ENCODE measurements at places on chromosomes 7 and 10.
A peak's percentile ranks its signal among the peaks of the same experiment; 100 is the strongest.

DNA sequence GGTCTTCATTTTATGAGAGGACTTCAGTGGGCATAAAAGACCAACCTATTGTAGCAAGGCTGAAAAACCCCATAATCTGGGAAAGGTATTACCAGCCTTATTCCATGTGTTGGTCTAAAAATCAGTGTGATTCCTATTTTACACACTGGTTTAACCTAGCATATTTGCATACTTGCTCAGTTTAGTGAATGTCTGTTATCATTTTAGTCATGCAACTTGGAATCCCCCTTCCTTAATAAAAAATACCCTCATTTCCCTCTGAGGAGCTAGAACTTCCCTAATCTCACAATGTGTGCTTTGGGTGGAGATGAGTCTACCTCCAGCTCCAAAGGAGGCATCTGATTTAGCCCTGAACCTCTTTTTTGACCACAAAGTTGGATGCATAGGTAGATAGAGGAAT, 312.8 kb upstream of the SORCS1 start:
- DNase-seq: no peak

- DNase-seq: no peak
Measured at GRCh38 chr10:122346326-122346950, 28.1 kb upstream of the PLEKHA1 start.

- no peak for DNase-seq
Measured at GRCh38 chr10:21340331-21340730, 185.2 kb downstream of the SKIDA1 start.

DNA sequence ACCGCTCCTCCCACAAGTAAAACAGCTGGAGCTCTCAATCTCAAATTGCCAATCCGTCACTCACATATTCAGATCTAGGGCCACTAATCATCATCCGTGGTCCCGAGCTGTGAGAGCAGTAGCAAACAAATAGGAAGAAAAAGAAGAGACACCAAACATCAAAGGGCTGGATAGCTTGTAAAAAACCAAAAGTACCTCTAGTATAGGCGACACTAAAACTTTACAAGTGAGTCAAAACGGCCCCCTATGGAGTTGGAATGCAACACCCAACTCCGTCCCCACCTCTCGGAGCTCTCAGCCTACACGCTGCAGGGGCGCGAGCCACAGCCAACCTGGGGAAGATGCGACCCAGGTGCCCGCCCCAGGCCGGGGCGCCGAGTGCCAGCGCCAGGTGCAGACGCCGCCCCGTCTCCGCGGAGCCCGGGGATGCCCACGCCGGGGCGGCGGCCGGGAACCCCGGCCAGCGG, 581 bp downstream of the FAM3C start:
- peak; percentile 47 for DNase-seq

GRCh38 chr7:85447004-85447403, 260.1 kb upstream of the SEMA3D start:
- DNase-seq: no peak

GRCh38 chr10:102800611-102801335, 36.4 kb downstream of the CYP17A1 start:
- DNase-seq: no peak

DNA sequence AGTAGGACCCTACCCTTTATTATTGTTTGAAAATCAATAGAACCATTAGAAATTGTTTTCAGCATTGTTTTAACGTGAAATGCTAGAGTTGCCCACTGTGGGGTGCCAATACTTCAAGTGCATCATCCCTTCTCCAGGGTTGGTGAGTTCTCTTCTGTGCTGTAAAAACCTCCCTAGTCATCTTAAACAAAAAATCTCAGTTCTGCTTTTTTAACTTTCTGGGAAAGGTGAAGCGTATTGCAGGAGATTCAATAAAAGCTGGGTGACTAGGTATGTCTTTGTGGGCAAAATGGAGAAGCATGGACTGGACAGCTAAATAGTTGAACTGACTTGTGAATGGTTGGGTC, 699.1 kb downstream of the SUGCT start:
- no peak for DNase-seq

- DNase-seq: no peak
Measured at GRCh38 chr7:129390314-129390713, 43.9 kb upstream of the STRIP2 start.

DNA sequence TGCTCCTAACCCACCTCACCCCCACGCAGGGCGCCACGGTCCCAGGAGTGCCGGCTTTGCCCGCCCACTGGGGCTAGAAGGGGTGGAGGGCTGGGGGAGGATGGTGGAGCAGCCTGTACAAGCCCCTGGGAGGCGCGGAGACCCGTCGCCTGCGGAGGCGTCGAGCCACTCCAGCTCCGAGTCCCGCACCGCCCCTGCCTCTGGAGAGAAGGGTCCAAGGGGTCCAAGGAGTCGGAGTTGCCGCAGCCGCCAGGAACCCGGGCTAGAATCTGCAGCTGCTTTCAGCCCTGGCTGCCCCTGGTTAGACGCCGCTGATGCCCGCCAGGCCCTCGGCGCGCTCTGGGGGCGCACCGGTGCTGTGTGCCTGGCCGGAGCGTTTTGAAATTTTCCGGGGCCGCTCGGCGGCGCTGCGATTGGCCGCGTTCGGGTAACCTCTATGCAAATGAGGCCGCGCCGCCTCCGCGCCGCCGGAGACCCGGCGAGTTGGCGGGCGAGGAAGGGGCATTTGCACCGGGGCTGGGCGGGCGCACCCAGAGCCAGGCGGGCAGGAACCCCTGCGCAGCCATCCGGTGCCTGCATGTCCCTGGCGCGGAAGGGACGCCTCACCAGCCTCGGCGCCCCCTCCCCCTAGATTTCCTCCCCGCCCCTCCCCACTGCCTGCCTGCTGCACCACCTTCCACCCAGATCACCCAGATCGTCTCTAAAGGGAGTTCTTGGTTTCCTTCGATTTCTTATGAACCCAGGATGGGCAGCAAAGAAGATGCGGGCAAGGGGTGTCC, at the start of gene HMX2:
Gene HMX2, plus strand, starts transcription at position 502 of the 779 bp plus-strand sequence. Its CDS starts 243 bp downstream, at position 745.
- no peak for DNase-seq

DNA sequence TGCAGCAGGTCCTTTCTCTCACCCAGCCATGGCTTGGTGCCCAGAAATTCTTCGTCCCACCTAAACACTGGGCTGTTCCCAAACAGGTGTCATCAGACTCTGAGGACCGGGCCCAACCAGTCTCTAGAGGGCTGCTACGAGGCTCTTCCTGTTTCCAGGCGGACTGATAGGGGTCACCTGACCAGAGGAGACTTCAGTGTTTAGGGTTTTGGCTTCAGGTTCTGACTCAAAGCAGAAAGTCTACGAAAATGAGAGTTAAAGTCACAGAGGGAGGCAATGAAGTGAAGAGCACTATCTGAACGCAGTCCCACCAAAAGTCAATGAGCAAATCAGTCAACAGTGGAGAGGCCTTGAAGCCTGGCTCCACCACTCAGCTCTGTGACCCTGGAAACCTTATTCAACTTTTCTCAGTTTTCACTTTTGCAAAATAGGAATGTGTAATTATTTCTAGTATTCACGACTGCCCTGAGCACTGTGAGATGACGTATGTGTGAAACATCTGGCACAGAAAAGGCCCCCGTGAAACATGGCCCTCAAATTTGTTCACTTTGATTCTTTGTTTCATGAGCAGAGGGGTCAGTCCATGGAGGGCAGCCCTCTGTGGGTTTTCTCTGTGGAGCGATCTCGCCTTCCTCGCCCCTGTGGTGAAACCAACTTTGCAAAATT, 189.9 kb upstream of the PDE1C start:
- DNase-seq: no peak

DNA sequence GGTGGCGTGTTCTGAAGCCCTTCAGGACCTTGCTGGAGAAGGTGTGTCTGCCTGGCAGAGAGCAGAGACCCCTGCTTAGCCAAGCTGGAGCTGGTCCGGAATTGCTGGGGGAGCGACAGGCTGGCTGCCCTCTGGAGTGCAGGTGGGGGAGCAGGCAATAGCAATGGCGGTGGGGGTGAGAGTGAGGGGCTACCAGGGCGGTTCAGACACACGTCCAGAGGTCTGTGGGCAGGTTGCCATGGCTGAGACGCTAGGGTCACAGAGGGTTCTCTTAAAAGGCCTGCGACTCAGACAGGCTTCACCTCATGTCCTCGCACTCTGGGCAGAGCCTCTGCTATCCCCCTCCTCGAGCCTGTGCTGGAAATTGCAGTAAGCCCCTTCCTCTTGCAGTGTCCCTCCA, 329.0 kb upstream of the C7orf33 start:
- DNase-seq: no peak

DNA sequence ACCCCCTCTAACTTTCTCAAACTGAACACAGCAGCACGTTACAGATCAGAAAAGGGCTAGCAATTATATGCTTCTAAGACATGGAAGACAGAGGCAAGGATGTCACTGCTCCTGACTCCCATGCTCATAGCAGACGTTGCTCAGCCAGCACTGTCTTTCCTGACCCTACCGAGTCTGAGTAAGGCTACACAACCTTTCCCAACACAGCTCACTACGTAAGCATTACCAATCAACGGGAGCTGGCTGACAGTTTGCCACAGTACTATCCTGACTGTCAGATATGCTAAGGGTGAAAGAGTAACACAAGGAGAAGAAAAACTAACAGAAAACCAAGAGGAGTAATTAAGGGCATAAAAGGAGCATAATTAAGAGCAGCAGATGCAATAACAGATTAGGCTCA, 171.2 kb downstream of the CHCHD3 start:
- DNase-seq: no peak

DNA sequence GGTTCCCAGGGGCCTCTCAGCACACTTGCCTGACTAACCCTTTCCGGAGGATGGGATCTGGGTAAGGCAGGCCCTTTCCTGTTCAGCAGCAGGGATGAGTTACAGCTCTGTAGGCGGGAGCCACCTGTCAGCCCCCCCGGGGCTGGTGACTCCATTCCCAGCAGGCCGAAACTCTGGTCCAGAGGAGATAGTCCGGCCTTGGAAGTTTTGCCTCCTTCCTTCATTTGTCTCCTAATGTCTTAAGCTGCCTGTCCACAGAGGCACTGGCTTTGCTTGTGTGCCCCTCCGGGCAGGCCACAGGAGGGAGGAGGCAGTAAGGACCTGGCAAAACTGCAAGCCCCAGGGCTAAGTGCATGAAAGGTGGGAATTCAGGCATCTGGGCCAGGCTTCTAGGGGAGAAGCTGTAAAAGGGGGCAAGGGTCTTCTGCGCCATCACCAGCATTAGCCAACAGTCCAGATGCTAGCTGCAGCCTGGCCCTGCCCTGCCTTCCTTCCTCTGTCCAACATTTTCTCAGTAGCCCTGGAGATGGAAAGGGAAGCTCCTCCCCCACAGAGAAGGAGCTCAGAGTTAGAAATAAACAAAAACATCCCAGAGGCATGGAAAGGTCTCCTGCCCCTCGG, 1.2 kb downstream of the ADIRF start:
- DNase-seq: no peak
